ENCODE measurements at places on chromosomes 2 and 18. TPM values are rescaled to one million over a fixed set of nuclear protein-coding genes. Genes with fewer than 3 reads are reported as not detected.

CRACDL gene
- 0.27 TPM for total RNA-seq

HAAO gene
- 12.2 TPM for total RNA-seq

METTL5 gene
- total RNA-seq, result 71.8 TPM

DSG1 gene
- total RNA-seq, result not detected

B3GNT7 gene
- total RNA-seq, result 33.2 TPM

MFSD2B gene
- total RNA-seq, result 0.99 TPM

RGPD4 gene
- total RNA-seq, result 0.07 TPM

SESTD1 gene
- 53.5 TPM for total RNA-seq

TEKT4 gene
- not detected for total RNA-seq

RTP5 gene
- total RNA-seq, result not detected

BARD1 gene
- 35.1 TPM for total RNA-seq

WNT6 gene
- not detected for total RNA-seq

SLC8A1 gene
- total RNA-seq, result 7.7 TPM

TM4SF20 gene
- not detected for total RNA-seq

FSHR gene
- 6.5 TPM for total RNA-seq

DPYSL5 gene
- 3.5 TPM for total RNA-seq

CYP1B1 gene
- 9.4 TPM for total RNA-seq
